Bronchial epithelial cell (primary cell): ENCODE measurements at places on chromosomes 2 and 18. TPM values are rescaled to one million over a fixed set of nuclear protein-coding genes. Genes with fewer than 3 reads are reported as not detected.

Gene MYO3B
- total RNA-seq = under 0.01 and 0.77 TPM in 2 replicates

Gene UNC80
- under 0.01 TPM in 1 of 2 replicates, not detected in the other for total RNA-seq

Gene STAT4
- total RNA-seq = 7.1 and 12.3 TPM in 2 replicates

Gene CDCA7
- total RNA-seq = 1.4 and 2.4 TPM in 2 replicates

Gene CCDC74B
- 0.38 and 0.79 TPM in 2 replicates for total RNA-seq

Gene ABCG8
- total RNA-seq = under 0.01 TPM in 1 of 2 replicates, not detected in the other

Gene GEN1
- total RNA-seq = 2.6 and 2.7 TPM in 2 replicates
